Activated naive CD8-positive, alpha-beta T cell treated with anti-CD3 and anti-CD28 coated beads, Interleukin-2, amount 50 U/mL, for 16 hours (primary cell): ENCODE measurements at places on chromosomes 16 and 17.

DNA sequence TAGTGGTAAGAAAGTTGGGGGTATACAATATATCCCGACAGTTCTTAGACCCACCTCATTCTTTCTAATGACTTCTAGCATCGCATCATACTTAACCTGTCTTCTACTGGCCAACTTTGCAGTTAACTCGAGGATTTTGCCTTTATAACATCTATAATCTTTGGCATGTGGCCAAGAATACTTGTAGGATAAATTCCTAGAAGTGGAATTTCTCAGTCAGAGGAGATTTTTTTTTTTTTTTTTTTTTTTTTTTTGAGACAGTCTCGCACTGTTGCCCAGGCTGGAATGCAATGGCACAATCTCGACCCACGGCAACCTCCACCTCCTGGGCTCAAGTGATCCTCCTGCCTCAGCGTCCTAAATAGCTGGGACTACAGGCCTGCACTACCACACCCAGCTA lies 253.5 kb downstream of the MRTFB start:
- no peak for DNase-seq

DNA sequence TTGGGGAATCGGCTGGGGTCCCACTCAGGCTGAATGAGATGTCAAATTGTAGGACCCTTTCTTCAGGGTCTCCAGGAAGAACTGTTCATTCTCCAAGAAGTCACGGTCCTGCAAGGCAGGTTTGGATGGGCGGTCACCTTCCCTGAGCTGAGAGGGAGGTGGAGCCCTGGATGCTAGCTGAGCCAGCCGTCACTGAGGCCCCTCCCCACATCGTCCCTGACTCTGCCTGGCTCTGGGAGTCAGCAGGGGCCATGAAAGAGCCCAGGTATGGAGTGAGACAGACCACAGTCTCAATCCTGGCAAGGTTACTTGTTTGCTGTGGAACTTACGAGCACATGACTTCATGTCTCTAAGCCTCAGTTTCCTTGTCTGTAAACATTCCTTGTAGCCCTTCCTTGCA lies 6.0 kb upstream of the MRPL38 start:
- no peak for DNase-seq

DNA sequence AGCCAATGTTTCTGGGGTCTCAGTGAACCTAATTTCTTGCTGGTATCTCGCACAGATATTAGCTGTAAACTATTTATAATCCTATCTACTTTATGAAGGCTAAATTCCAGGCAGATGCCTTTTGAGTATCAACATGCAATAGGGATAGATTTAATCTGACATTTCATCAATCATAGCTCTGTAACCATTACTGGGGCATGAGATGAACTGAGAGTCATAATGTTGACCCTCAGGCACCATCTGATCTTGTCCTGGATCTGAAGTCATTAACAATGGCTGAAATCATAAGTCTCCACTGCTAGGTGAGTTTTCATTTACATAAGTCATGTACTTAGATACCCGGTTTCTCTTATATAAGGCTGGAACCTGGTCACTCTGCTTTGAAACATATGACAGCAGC lies 3.6 kb downstream of the PMFBP1 start:
- DNase-seq, result no peak

- no peak for DNase-seq
Observed at GRCh38 chr16:72891291-72892227, 156.4 kb downstream of the ZFHX3 start.

- DNase-seq, result no peak
Observed at GRCh38 chr16:70597135-70597835, 49.1 kb upstream of the IL34 start.

GRCh38 chr16:89410794-89411309 lies 79.5 kb downstream of the ANKRD11 start:
- no peak for DNase-seq
